ENCODE measurements at places on chromosomes 16 and 17. TPM values are rescaled to one million over a fixed set of nuclear protein-coding genes. Genes with fewer than 3 reads are reported as not detected.

Gene C1QTNF1
- 15.8 TPM for total RNA-seq

Gene EFTUD2
- total RNA-seq: 68.9 TPM

Gene WNT9B
- total RNA-seq: not detected

Gene RNF43
- 9.9 TPM for total RNA-seq

Gene ABCA6
- total RNA-seq: 46.1 TPM
